ENCODE measurements at places on chromosomes 3 and 15.
A peak's percentile ranks its signal among the peaks of the same experiment; 100 is the strongest.

DNA sequence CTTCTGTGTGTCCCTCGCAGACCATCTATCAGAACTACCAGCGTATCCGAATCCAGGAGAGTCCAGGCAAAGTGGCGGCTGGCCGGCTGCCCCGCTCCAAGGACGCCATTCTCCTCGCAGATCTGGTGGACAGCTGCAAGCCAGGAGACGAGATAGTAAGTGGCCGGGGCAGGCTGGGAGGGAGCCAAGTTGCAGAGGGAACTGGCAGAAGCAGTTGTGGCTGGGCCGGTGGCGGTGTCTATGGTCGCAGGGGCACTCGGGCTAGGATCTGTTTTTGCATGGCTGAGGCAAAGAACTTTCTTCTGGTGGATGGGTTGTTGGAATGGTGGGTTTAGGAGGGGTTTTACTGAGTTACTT lies 10.1 kb downstream of the MCM2 start:
- no peaks in the 10 kb centered on the region for H3K27me3 ChIP-seq
- no peak overlapping the region for H3K4me3 ChIP-seq
- DNase-seq, result no peak
- peaks cover 77% of the 10 kb centered on the region for H3K36me3 ChIP-seq

- no peaks in the 10 kb centered on the region for H3K36me3 ChIP-seq
- DNase-seq, result no peak
- H3K27me3 ChIP-seq, result no peaks in the 10 kb centered on the region
- no peaks in the 10 kb centered on the region for H3K4me1 ChIP-seq
- H3K27ac ChIP-seq, result no peak overlapping the region
Measured at GRCh38 chr3:176611703-176612102, 585.6 kb downstream of the TBL1XR1 start.

- peaks cover 37% of the 10 kb centered on the region for H3K36me3 ChIP-seq
- peak overlapping the region; percentile 45 for H3K4me3 ChIP-seq
- H3K4me1 ChIP-seq, result peaks cover 59% of the 10 kb centered on the region
Measured at GRCh38 chr3:17023006-17023664, 138.4 kb downstream of the PLCL2 start.

- H3K27me3 ChIP-seq, result no peaks in the 10 kb centered on the region
- H3K36me3 ChIP-seq, result peaks cover 27% of the 10 kb centered on the region
- no peak overlapping the region for H3K27ac ChIP-seq
- peaks cover 4% of the 10 kb centered on the region for H3K4me1 ChIP-seq
Measured at GRCh38 chr3:128205558-128206145, 52.4 kb downstream of the EEFSEC start.

- peaks cover 49% of the 10 kb centered on the region for H3K4me1 ChIP-seq
- no peak overlapping the region for H3K4me3 ChIP-seq
- no peak overlapping the region for H3K27ac ChIP-seq
- H3K27me3 ChIP-seq, result no peaks in the 10 kb centered on the region
- H3K36me3 ChIP-seq, result peaks cover 23% of the 10 kb centered on the region
Measured at GRCh38 chr3:136664771-136665170, 87.4 kb downstream of the STAG1 start.

GRCh38 chr3:77562089-77562488 lies 522.2 kb downstream of the ROBO2 start:
- DNase-seq, result no peak
- H3K36me3 ChIP-seq, result no peaks in the 10 kb centered on the region
- no peaks in the 10 kb centered on the region for H3K27me3 ChIP-seq
- no peak overlapping the region for H3K4me3 ChIP-seq
- H3K4me1 ChIP-seq, result no peaks in the 10 kb centered on the region

DNA sequence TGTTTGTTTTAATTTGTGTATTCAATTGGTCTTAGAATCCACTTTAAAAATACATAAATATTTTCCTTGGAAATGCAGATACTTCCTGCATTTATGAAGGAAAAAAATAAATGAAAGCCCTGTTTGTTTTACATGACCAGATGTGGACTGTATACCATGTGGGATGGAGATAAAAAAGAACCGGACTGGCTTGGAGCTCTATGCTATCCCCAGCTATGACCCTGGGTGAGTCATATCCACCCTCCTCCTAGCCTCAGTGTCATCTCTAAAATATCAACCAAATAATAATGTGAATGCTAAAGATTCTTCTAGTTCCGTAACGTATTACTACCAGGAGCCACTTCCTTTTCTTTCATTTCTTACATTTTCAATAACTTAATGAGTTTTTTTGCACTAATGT lies 44.5 kb upstream of the PDZRN3 start:
- H3K4me3 ChIP-seq, result no peak overlapping the region
- DNase-seq, result no peak
- no peaks in the 10 kb centered on the region for H3K36me3 ChIP-seq
- H3K27ac ChIP-seq, result no peak overlapping the region
- no peaks in the 10 kb centered on the region for H3K27me3 ChIP-seq

- peaks cover 14% of the 10 kb centered on the region for H3K27me3 ChIP-seq
- H3K4me1 ChIP-seq, result peaks cover 4% of the 10 kb centered on the region
- H3K36me3 ChIP-seq, result no peaks in the 10 kb centered on the region
- no peak overlapping the region for H3K27ac ChIP-seq
- no peak overlapping the region for H3K4me3 ChIP-seq
Measured at GRCh38 chr3:169348929-169349621, 314.4 kb downstream of the MECOM start.

GRCh38 chr3:129023909-129024308 lies 22.8 kb downstream of the EFCC1 start:
- H3K36me3 ChIP-seq, result no peaks in the 10 kb centered on the region
- H3K4me3 ChIP-seq, result no peak overlapping the region
- peaks cover 7% of the 10 kb centered on the region for H3K4me1 ChIP-seq

DNA sequence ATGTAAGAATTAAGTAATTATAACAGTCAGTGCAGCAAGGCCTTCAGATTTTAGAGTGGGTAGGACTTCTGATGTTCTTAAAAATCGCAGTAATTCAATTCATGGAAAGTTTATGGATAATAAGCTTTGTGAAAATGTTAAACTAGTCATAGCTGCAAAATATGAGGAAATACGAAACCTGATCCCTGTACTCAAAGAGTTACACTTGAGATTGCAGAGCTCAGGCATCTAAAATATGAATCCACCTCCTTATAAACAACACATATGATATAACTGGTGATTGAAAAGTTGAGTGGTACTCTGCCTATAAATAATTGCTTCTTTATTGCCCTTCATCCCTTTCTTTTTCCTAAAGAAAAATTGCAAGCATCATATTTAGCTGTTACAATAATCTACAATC lies 473.3 kb downstream of the OTOL1 start:
- no peak for DNase-seq
- no peaks in the 10 kb centered on the region for H3K4me1 ChIP-seq
- H3K27ac ChIP-seq, result no peak overlapping the region
- no peaks in the 10 kb centered on the region for H3K27me3 ChIP-seq

GRCh38 chr15:92922418-92923002 lies 22.4 kb downstream of the CHD2 start:
- H3K4me1 ChIP-seq, result peaks cover 41% of the 10 kb centered on the region
- H3K27me3 ChIP-seq, result no peaks in the 10 kb centered on the region
- DNase-seq, result no peak
- H3K27ac ChIP-seq, result peak overlapping the region; percentile 87
- peak overlapping the region; percentile 76 for H3K4me3 ChIP-seq

DNA sequence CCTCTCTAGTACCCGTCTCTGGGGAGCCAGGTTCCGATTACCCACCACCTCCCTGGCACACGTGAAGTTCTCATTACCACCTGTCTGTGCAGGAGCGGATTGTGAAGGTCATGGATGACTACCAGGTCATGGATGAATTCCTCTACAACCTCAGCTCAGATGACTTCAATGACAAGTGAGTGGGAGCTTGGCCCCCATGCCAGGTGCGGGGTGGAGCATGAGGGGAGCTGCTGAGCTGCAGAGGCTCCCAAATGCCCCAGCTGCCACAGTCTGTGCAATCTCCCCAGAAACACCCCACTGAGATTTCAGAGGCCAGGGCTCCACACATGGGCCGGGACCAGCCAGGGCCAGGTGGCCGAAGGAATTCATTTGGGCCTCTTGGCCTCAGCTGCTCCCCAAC lies 34.3 kb downstream of the DNAH1 start:
- H3K27ac ChIP-seq, result no peak overlapping the region
- no peaks in the 10 kb centered on the region for H3K27me3 ChIP-seq
- no peak for DNase-seq
- H3K4me1 ChIP-seq, result peaks cover 20% of the 10 kb centered on the region
- no peak overlapping the region for H3K4me3 ChIP-seq

GRCh38 chr15:30036036-30036703 lies 46.6 kb upstream of the GOLGA8J start:
- no peaks in the 10 kb centered on the region for H3K4me1 ChIP-seq
- H3K4me3 ChIP-seq, result no peak overlapping the region
- no peak overlapping the region for H3K27ac ChIP-seq
- no peaks in the 10 kb centered on the region for H3K36me3 ChIP-seq
- H3K27me3 ChIP-seq, result no peaks in the 10 kb centered on the region

GRCh38 chr3:1600700-1601418 lies 497.8 kb upstream of the CNTN4 start:
- no peak overlapping the region for H3K27ac ChIP-seq
- no peaks in the 10 kb centered on the region for H3K27me3 ChIP-seq
- DNase-seq, result no peak
- no peaks in the 10 kb centered on the region for H3K4me1 ChIP-seq
- H3K36me3 ChIP-seq, result no peaks in the 10 kb centered on the region

DNA sequence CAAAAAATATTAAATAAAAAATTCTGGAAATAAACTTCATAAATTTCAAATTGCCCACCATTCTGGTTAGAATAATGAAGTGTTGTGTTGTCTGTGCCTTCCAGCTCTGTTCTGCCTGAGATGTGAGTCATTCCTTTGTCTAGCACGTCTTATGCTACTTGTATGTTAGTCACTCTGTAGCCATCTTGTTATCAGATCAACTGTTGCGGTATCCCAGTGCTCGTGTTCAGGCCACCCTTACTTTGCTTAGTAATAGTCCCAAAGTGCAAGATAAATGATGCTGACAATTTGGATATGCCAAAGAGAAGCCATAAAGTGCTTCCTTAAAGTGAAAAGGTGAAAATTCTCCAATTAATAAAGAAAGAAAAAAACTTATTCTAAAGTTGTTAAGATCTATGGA lies 527.5 kb downstream of the NAALADL2 start:
- no peak for DNase-seq
- no peaks in the 10 kb centered on the region for H3K27me3 ChIP-seq
- H3K4me1 ChIP-seq, result no peaks in the 10 kb centered on the region
- no peak overlapping the region for H3K4me3 ChIP-seq

GRCh38 chr3:79506751-79507150 lies 261.0 kb downstream of the ROBO1 start:
- H3K27ac ChIP-seq, result no peak overlapping the region
- H3K36me3 ChIP-seq, result no peaks in the 10 kb centered on the region
- DNase-seq, result no peak
- H3K27me3 ChIP-seq, result no peaks in the 10 kb centered on the region

DNA sequence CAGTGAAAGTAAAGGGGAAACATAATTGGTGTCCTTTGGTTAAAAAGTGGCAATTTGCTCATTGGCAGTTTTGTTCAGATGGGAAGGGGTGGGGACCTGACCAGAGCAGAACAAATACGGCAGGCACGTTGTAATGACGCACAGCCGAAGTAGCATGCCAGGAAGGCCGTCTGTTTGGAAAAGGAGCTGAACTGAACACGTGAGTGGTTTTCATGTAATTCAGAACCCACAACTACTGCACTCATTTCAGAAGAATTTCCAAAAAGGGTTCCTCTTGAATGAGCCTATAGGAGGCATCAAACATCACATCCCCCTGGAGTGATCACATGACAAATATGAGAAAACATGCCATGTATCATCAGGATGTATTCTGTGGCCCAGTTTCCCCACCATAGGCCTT lies 42.9 kb upstream of the LMCD1 start:
- H3K36me3 ChIP-seq, result no peaks in the 10 kb centered on the region
- H3K4me3 ChIP-seq, result no peak overlapping the region
- H3K4me1 ChIP-seq, result no peaks in the 10 kb centered on the region

- H3K27me3 ChIP-seq, result no peaks in the 10 kb centered on the region
- DNase-seq, result no peak
- no peak overlapping the region for H3K4me3 ChIP-seq
- H3K27ac ChIP-seq, result no peak overlapping the region
Measured at GRCh38 chr3:147572970-147573340, 163.8 kb downstream of the ZIC1 start.

GRCh38 chr3:111260878-111261277 lies 189.3 kb downstream of the NECTIN3 start:
- H3K27ac ChIP-seq, result no peak overlapping the region
- H3K36me3 ChIP-seq, result no peaks in the 10 kb centered on the region
- no peak for DNase-seq
- H3K27me3 ChIP-seq, result no peaks in the 10 kb centered on the region

GRCh38 chr3:182671942-182672341 lies 121.4 kb upstream of the ATP11B start:
- H3K27me3 ChIP-seq, result peaks cover 33% of the 10 kb centered on the region
- H3K4me3 ChIP-seq, result no peak overlapping the region
- no peak overlapping the region for H3K27ac ChIP-seq
- H3K36me3 ChIP-seq, result no peaks in the 10 kb centered on the region
- DNase-seq, result no peak
- no peaks in the 10 kb centered on the region for H3K4me1 ChIP-seq

GRCh38 chr3:115099986-115100571 lies 47.0 kb downstream of the ZBTB20 start:
- peak overlapping the region; percentile 86 for H3K27ac ChIP-seq
- H3K4me1 ChIP-seq, result peaks cover 33% of the 10 kb centered on the region
- H3K27me3 ChIP-seq, result no peaks in the 10 kb centered on the region
- H3K4me3 ChIP-seq, result peak overlapping the region; percentile 84
- peaks cover 14% of the 10 kb centered on the region for H3K36me3 ChIP-seq
- no peak for DNase-seq

DNA sequence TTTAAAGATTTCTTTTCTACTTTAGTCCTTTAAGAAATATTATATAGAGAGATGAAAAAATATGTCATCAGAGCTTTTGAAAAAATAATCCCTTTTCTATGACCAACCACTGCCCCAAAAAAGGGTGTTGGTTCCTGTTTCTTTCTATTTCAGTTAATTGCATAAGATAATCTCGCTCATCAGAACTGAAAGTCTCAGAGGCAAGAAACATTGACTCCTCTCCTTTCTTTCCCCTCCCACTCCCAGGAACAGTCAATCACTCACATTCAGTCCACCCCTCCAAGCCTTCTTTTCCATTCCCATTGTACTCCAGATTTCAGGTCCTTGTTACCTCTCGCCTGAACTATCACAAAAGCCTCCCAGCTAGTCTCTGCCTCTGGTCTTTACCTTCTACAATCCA lies 153.7 kb upstream of the ABI3BP start:
- no peaks in the 10 kb centered on the region for H3K36me3 ChIP-seq
- no peak for DNase-seq
- peaks cover 2% of the 10 kb centered on the region for H3K4me1 ChIP-seq
- peaks cover 17% of the 10 kb centered on the region for H3K27me3 ChIP-seq
- H3K4me3 ChIP-seq, result no peak overlapping the region
- H3K27ac ChIP-seq, result no peak overlapping the region

- no peaks in the 10 kb centered on the region for H3K4me1 ChIP-seq
- no peak for DNase-seq
- no peaks in the 10 kb centered on the region for H3K36me3 ChIP-seq
- H3K4me3 ChIP-seq, result no peak overlapping the region
- no peak overlapping the region for H3K27ac ChIP-seq
Measured at GRCh38 chr15:68506071-68506470, 72.7 kb upstream of the CORO2B start.

Data from stimulated activated naive B cell treated with anti-CD40 and anti-IgM and Interleukin-4, amounts not matched to agents 10 μg/mL and 1 μg/mL and 100 μg/mL, for 72 hours (primary cell).